Peyer's patch (tissue), 4 donors: ENCODE measurements at places on chromosomes 2 and 18.

GRCh38 chr2:16318474-16319195 is 347.0 kb downstream of the CYRIA start:
- H3K4me3 ChIP-seq: no peak overlapping the region
- H3K4me1 ChIP-seq: no peaks in the 10 kb centered on the region
- no peaks in the 10 kb centered on the region for H3K27me3 ChIP-seq
- H3K27ac ChIP-seq: no peak overlapping the region

GRCh38 chr2:241949736-241950412 is 80.3 kb downstream of the RTP5 start:
- no peak overlapping the region for H3K27ac ChIP-seq
- DNase-seq: no peak
- no peaks in the 10 kb centered on the region for H3K27me3 ChIP-seq

DNA sequence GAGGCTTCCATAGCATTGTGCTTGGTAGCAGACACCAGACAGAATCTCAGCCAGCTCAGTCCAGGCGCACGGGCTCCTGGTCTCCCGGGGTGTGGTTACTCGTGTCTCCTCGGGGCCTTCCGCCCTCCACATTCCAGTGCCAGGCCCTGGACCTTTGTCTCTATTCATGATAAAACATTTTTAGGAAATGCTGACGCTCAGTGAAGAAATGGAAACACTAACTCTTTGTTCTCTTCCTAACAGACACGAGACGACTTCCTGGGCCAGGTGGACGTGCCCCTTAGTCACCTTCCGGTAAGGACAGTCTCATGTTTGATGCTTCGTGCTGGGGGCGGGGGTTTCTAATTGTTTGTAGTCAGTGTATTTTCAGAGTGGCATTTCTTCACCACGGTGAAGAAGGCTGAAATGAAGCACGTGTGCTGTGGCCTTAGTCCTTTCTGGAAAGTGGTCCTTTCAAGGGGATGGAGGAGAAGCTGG is 271.8 kb downstream of the NEDD4L start:
- DNase-seq: peak; percentile 60
- H3K4me3 ChIP-seq: no peak overlapping the region
- peak overlapping the region; percentile 49 for H3K27ac ChIP-seq
- H3K4me1 ChIP-seq: peaks cover 3% of the 10 kb centered on the region
- H3K27me3 ChIP-seq: no peaks in the 10 kb centered on the region

DNA sequence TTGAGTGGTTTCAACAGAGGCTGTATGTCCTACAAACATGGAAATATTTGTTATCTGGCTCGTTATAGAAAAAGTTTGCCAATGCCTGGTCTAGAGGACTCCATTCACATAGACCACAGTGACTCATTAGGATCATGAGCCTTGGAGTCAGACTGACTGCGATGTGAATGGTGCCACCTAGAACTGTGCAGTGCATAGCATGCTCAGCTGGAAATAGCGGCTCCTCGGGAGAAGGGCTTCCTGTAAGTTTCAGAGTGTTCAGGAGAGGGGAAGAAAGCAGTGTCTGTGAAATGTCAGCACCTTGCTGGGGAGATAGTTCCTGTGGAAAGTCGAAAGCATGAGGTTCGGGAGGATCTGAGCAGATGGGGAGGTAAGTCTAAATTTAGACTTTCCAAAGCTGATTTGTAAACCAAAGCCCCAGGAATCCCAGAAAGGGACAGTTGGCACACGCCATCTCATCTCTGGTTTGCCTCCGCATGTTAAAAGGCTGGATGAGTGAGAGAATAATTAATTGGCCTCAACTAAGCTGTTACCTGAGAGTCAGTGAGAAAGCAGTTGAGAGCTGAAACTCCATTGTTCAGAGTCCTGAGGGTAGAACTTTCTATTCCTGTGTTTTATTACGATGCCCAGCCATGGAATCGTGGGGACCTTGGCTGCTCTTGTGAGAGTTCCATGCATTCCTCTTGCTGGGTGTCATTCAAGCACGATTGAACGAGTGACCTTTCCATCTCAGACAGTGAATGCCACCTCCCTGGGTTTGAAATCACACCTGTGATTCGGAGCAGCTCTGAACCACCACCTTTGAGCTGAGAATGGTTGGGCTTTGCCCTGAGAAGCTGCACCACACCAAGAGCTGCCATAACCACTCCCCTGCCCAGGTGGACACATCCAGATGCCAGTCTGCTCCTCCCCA is 99.5 kb downstream of the MAPK4 start:
- DNase-seq: no peak
- H3K4me1 ChIP-seq: no peaks in the 10 kb centered on the region
- H3K4me3 ChIP-seq: no peak overlapping the region
- H3K27me3 ChIP-seq: no peaks in the 10 kb centered on the region
- peak overlapping the region; percentile 69 for H3K27ac ChIP-seq

DNA sequence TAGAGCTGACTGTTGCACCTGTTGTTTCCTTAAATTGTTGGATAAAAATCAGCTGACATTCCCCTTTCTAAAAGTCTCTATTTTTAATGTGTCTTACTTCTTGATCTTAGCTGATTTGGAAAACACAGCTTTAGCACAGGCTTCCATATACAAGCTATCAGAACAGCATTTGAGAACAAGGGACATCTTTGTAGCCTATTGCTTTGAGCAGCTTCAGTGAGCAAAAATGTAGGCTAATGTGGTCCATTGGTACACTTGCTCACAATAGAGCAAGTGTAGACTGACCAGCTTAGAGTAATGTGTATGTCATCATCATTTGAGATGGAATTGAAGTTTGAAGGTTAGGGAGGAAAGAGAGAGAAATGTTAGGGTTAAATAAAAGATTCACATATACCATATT is 7.0 kb downstream of the INPP1 start:
- H3K4me3 ChIP-seq: no peak overlapping the region
- no peaks in the 10 kb centered on the region for H3K36me3 ChIP-seq
- no peaks in the 10 kb centered on the region for H3K27me3 ChIP-seq
- no peak overlapping the region for H3K27ac ChIP-seq
- no peaks in the 10 kb centered on the region for H3K4me1 ChIP-seq

- no peak for DNase-seq
- H3K27ac ChIP-seq: peak overlapping the region; percentile 8
- peaks cover 7% of the 10 kb centered on the region for H3K4me1 ChIP-seq
These were observed 38.7 kb downstream of the MCFD2 start for GRCh38 chr2:46876741-46877384.

GRCh38 chr2:184203661-184204060 is 394.7 kb upstream of the ZNF804A start:
- no peaks in the 10 kb centered on the region for H3K27me3 ChIP-seq
- DNase-seq: no peak
- no peak overlapping the region for H3K27ac ChIP-seq

DNA sequence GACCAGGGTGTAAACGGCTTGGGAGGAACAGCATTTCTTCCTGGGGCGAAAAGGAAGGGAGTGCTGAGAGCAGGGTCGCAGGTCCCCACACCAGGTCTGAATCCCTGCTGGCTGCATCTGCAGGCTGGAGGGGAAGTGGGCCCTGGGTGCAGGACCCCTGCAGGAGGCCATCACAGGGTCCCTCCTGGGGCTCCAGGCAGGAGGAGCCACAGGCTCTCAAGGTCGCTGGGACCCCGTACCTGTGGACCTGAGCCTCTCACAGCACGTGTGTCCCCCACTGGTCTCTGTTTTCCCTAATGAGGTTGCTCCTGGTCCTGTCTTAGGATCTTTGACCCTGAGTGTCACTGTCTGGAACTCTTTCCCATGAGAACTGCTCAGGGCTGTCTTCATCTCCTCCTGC is 147.8 kb upstream of the ZNF236 start:
- no peak overlapping the region for H3K4me3 ChIP-seq
- no peaks in the 10 kb centered on the region for H3K27me3 ChIP-seq
- DNase-seq: no peak
- no peak overlapping the region for H3K27ac ChIP-seq
- no peaks in the 10 kb centered on the region for H3K36me3 ChIP-seq

DNA sequence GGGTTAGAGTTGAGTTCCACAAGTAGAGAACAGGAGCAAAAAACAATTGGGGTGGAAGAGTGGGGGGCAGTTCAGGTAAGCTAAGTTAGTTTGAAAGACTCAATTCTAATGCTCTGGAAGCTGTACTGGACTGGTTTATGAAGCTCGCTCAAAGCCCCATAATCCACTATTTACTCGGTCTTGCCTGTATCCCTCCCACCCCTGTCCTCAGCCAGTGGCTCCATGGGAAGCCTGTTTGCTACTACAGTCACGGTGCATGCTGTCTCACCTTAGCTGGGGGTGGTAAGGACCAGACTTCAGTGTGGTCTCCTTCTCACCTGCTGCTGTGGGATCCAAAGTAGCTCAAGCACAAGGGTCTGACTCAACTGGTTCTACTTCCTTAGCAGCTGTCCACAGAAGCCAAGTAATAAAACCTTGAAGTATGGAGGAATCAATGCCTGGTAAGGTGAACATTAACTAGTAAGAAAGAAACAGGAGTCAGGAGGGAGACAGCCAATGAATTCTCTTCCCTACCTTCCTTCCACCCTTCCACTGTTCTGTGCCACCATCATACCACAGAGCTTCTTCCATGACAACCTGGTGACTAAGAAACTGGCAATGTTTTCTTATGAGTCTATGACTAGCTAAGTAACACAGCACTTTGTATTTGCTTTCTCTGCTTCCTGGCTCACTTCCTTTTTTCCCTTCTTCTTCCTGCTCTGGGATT is 230.8 kb downstream of the SRBD1 start:
- H3K36me3 ChIP-seq: no peaks in the 10 kb centered on the region
- no peaks in the 10 kb centered on the region for H3K4me1 ChIP-seq
- no peak overlapping the region for H3K27ac ChIP-seq
- no peaks in the 10 kb centered on the region for H3K27me3 ChIP-seq

DNA sequence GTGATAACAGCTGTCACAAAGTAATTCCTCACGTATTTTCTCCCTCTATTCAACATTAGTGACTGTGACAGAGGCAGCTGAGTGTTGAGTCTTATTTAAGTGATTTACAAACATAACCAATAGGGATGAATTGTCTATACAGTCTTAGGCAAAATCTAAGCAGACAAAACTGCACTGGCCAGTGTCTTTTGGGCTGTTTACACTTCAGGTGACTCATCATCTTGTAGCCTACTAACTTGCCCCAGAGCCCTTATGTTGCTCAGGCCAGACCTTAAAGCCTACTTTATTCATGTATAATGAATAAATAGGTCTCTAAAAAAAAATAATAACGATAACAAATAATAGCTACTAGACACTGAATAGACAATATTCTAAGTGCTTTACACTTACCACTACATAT is 17.2 kb downstream of the THOC1 start:
- H3K27me3 ChIP-seq: no peaks in the 10 kb centered on the region
- H3K36me3 ChIP-seq: no peaks in the 10 kb centered on the region
- H3K4me1 ChIP-seq: no peaks in the 10 kb centered on the region
- H3K4me3 ChIP-seq: no peak overlapping the region
- no peak overlapping the region for H3K27ac ChIP-seq
- no peak for DNase-seq

DNA sequence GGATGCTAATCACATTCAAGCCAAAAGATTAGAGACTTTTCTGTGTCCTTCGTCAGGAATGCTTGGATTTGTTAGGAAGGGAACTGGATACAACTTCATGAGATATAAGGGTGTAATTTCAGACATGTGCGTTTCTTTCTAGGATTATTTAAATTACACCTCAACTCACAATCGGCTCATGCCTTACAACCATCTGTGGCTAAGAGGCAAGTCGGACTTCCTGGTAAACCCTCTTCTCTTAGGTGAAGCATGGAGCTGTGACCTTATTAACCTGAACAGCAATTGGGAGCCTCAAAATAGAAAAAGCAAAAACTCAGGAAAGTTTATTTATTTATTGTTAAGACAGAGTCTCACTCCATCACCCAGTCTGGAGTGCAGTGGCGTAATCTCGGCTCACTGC is 61.8 kb downstream of the SEMA4F start:
- peak overlapping the region; percentile 60 for H3K4me3 ChIP-seq
- H3K36me3 ChIP-seq: no peaks in the 10 kb centered on the region
- no peaks in the 10 kb centered on the region for H3K27me3 ChIP-seq
- no peak for DNase-seq

DNA sequence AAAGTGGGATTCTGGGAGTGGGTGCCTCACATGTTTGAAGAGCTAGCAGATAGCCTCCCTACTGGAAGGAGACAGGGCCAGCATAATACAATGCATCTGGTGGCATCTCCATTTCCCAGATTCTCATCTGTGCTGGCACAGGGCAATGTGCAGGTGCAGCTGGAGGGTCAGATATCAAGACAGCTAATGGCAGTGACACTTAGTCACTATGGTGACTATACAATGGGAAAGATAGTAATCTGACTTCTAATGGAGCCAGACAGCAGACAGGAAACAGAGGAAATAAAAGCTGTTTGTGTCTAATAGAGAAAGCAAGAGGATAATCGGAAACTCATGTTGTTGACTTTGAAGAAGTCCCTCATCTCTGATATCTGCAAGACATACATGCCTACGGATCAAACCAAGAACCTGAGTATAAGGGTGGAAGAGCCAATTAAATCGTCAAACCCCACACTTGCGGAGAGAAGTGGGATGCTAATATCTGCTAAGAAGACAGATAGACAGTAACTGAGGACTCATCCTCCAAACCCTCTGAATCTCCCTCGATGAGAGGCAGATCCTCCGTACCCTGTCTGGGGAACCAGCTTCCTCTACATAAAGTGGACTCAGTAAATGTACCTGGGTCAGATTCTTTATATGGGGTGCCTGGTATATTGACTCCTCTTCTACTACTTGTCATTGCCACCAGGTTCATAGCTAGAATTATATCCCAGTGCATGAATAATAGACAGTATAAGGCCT is 692.7 kb downstream of the SOCS6 start:
- no peak for DNase-seq
- H3K36me3 ChIP-seq: no peaks in the 10 kb centered on the region
- no peak overlapping the region for H3K4me3 ChIP-seq
- H3K27me3 ChIP-seq: no peaks in the 10 kb centered on the region
- H3K27ac ChIP-seq: no peak overlapping the region

DNA sequence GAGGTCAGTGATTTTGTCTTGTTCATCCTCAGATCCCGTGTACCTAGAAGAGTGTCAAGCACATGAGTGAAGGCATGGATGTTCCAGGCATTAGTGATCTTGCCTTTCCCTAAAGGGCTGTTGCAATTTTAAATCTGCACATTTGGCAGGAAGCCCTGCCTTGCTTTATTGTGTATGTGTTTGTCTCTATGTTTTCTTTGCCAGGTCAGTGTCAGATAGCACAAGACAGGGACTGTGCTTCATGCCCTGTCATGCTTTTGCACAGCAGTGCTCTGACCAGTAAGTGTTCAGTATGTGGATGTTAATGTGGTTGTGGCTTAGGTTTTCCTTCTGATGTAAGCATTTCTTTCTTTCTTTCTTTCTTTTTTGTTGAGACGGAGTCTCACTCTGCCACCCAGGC is 131.5 kb downstream of the RGPD3 start:
- H3K4me3 ChIP-seq: no peak overlapping the region
- no peaks in the 10 kb centered on the region for H3K4me1 ChIP-seq
- no peak overlapping the region for H3K27ac ChIP-seq
- no peaks in the 10 kb centered on the region for H3K27me3 ChIP-seq
- H3K36me3 ChIP-seq: no peaks in the 10 kb centered on the region
